ENCODE measurements at places on chromosomes 12 and 14. TPM values are rescaled to one million over a fixed set of nuclear protein-coding genes. Genes with fewer than 3 reads are reported as not detected.
A peak's percentile ranks its signal among the peaks of the same experiment; 100 is the strongest.

- no peaks in the 10 kb centered on the region for H3K36me3 ChIP-seq
- peaks cover 100% of the 10 kb centered on the region for H3K27me3 ChIP-seq
- H3K4me3 ChIP-seq = no peak overlapping the region
- no peak for DNase-seq
Measured at GRCh38 chr12:113479590-113480335, 8.1 kb upstream of the LHX5 start.

DNA sequence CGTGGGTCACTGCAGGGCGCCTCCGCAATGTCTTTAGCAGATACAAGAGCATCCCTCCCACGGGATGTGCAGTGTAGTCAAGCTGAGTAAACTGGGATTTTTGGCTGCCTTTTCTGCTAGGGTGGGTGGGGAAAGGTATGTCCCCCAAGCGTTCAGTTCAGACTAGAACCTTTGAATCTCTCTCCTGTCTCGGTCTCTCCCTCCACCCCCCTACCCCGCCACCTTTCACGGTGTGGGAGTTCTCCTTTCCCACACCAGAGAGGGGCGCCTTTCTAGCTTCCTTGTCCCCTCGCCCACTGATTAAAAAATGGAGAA is 525 bp upstream of the FAR2 start:
- peaks cover 4% of the 10 kb centered on the region for H3K27me3 ChIP-seq
- peak overlapping the region; percentile 97 for H3K27ac ChIP-seq
- no peaks in the 10 kb centered on the region for H3K36me3 ChIP-seq
- DNase-seq = no peak
- H3K4me3 ChIP-seq = peak overlapping the region; percentile 92

DNA sequence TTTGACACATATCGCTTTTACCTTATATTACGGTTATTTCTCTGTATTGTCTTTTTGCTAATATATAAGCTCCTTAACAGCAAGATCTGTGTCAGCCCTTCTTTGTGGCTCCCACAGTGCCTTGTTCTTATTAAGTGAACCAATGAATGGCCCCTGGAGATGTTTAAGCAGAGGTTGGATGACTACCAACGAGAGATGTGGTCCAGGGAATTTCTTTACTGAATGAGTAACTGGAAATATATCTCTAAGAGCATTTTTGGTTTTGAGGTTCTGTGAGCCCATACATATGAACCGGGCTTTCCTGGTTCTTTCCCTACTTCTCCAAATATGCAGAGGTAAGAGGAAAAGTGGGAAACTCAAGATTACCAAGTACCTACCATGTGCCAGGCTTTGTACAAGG is 23.5 kb downstream of the CALCOCO1 start:
- no peaks in the 10 kb centered on the region for H3K27me3 ChIP-seq
- H3K4me1 ChIP-seq = no peaks in the 10 kb centered on the region
- no peak overlapping the region for H3K4me3 ChIP-seq
- no peaks in the 10 kb centered on the region for H3K36me3 ChIP-seq
- DNase-seq = no peak

- H3K36me3 ChIP-seq = no peaks in the 10 kb centered on the region
- H3K4me3 ChIP-seq = no peak overlapping the region
- no peaks in the 10 kb centered on the region for H3K27me3 ChIP-seq
- H3K4me1 ChIP-seq = no peaks in the 10 kb centered on the region
Measured at GRCh38 chr14:99907761-99908652, 114.8 kb downstream of the EML1 start.

- no peak overlapping the region for H3K27ac ChIP-seq
- H3K4me3 ChIP-seq = no peak overlapping the region
- DNase-seq = no peak
Measured at GRCh38 chr14:100649173-100649519, 61.9 kb upstream of the BEGAIN start.

The RFLNA gene
- total RNA-seq = 0.45 TPM

The FLRT2 gene
- total RNA-seq = 0.61 TPM

The ZC2HC1C gene
- 1.1 TPM for total RNA-seq
